ENCODE measurements at places on chromosomes 5 and 9.

GRCh38 chr9:124969401-124969800 lies 28.5 kb upstream of the GOLGA1 start:
- DNase-seq = no peak

DNA sequence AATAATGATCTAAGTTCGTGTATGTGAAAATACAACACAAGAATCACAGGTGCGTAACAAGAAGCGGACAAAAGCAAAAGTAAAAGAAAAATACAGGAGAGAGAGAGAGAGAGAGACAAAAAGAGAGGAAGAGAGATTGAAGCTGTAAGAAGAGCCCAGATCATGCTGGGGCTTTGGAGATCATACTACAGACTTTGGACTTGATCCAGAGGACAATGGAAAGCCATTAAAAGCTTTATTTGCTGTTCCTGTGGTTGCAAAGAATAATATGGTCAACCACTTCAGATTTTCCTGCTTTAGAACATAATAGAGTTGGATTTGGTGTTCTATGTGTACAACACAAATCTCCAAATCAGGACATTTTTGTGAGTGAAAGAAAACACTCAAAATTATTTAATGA lies 561.4 kb downstream of the CAAP1 start:
- DNase-seq = no peak

DNA sequence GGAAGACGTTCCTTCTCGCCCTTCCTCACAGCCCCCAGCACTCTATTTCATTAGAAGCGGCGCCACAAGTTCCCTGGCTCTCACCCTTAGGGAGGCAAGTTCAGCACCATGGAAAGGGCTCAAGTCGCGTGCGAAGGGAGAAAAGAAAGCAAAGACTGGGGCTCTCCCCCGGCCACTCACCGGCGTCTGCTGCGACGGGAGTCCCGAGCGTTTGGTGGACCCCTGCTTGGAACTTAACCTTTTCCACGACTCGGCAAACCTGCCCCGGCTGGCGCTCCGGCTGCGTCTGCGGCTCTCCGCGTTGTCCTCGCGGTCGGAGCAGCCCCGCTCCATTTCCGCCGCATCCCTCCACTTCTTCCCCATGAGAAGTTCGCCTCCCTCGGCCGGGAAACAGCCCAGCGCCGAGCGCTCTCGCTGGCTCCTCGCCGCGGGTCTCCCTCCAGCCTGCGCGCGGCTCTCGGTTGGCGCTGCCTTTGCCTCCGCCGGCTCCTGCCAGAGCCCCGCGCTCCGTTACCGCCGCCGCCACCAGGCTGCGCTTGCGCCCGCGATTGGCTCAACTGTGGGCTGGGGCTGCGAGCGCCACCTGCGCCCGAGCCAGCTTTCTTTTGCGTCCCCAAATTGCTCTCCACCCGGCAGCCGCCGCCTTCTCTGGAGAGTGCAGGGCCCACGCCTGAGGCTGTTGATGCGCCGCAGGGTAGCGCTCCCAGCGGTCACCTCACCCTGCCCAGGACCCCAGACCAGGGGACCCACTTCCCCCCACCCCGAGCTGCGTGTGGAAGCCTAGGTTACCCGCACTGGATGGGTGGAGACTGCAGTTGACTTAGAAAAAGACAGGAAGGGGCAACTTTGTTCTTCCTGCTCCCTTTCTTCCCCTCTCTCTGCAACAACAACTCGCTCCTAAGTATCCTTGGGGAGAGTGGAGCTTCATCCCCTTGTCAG lies 321.6 kb downstream of the CEMIP2 start:
- peak; percentile 78 for DNase-seq

GRCh38 chr5:74507370-74508005 lies 133.0 kb downstream of the ENC1 start:
- DNase-seq = no peak

DNA sequence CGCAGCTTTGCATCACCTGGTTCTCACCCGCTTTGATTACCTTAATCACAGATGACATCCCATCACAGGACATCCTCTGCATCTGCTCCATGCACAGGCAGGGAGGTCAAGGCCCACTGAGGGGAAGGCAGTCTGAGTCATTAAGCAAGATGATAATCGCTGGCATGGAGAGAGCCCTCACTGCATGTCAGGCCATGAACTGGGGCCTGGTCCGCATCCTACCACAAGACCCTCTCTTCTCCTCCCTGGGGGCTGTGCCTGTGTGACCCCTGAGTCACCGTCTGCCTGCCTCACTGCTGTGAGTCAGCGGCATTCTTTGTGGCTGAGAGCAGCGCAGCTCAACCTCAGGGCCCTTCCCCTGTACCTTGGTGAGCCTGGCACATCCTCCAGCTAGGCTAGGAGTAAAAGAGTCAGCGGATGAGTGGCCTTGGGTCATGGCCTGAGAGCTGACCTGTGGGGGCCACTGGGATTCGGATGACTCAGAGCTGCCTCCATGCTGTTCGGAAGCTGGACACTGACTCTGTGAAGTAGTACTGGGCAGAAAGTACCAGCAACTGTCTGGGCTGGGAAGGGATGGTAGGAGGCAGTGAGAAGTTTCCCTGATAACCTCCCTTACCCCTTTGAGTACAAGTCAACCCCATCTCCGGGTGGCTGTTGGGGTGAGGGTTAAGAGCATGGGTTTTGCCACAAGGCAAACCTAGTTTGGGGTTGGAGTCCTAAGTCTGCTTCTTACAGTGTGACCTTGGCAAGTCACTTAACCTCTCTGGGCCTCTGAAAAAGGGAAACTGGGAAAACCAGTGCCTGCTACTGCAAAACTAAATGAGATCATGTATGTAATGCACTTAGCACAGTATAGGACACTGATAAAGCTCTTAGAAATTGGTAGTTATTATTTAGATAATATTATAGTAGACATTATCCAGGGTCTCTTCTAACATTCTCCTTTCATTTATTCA lies 14.6 kb upstream of the ARSI start:
- DNase-seq = no peak

- peak; percentile 59 for DNase-seq
Observed at GRCh38 chr5:139698490-139699146, 50.5 kb downstream of the CXXC5 start.

Measured in progenitor cell of endocrine pancreas (in vitro differentiated cells).